A549 (cell line): ENCODE measurements at places on chromosomes 2 and 18.
A peak's percentile ranks its signal among the peaks of the same experiment; 100 is the strongest.

- DNase-seq = no peak
Measured at GRCh38 chr2:80467262-80467811, 162.8 kb upstream of the LRRTM1 start.

- DNase-seq = no peak
Measured at GRCh38 chr2:159860581-159861310, 62.7 kb upstream of the CD302 start.

DNA sequence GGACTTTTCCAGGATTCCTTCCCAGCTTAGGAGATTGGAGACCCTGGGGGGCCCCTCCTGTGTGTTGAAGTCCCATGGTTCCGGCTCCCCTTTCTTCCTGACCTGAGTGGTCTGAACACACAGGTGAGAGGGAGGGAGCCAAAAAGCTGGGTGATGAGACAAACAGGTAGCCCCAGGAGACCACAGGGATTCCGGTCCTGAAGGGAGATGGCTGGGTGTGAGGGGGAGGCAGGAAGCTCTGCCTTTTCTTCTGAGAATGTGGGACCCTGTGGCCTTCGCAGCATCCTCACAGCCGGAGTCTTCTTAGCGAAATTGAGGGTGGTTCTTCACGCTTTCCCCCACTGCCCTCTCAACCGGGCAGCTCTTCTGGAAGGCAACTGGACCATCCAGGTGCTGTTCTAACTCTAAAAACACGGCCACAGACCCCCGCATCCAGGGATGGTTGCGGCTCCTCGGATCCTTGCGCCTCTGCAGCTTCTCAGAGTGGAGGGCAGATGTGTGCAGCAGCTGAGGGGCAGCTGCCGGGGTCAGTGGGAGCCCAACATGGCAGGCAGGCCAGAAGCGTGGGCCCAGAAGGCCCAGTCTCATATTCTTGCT is 4.4 kb downstream of the SLC66A3 start:
- no peak for DNase-seq

DNA sequence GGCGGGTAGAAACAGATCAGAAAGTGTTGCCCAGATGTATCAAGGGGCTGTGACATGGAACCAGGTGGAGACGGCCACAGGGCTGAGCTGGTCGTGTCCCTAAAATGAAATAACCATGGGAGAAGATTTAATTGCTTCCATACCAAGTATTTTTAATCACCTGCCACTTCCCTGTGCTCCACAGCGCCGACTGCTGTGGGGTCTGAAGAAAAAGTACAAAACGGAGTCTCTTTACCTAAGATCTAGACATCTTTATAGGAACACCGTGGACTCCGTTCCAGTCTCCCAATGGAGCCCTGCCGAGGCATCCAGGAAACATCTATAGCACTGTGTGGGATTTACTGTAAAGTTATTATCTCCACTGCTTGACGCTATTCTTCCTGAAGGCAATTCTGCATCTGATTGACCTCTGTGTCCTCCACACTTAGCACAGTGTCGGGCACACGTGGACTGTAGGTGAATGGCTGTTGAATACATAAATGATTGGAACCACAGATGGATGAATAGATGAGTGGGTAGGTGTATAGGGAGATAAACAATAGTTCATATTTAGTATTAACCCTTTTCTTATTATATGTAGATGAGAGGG is 21.6 kb upstream of the GYPC start:
- DNase-seq = no peak

DNA sequence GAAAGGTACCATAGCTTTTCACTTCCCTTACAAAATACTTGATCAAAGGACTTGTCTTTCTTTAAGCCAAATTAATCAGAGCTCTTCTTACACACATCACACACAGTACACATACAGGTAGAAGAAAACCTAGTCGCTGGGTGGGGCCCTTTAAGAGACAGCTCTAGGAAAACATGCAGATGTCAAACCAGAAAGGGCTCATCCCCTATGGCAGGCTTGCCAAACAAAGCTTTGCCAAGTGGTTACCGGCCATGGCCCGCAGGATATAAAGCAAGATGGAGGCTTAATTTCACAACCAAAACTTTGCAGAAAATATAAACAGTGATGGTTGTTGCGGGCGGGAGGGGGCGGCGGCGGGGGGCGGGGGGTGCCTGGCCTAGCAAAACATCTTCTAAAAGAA is 2156.0 kb upstream of the PIK3C3 start:
- DNase-seq = peak; percentile 17

DNA sequence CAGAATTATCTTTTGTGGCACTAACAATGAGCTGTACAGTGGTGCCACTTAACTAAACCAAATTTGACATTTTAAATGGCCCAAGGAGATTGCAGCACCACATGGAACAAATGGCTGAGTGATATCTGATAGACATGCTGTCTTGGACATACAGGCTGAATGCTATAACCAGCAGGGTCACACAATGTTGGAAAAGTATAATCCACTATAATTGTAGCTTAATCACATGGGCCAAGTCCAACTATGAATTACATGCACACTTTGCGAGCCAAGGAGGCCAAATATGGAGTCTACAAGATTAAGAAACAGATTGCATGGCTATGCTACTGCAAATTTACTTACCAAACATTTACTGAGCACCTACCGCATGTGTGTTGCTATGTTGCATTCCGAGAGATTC is 69.0 kb downstream of the AOX1 start:
- no peak for DNase-seq

GRCh38 chr18:31274931-31275330 is 43.0 kb upstream of the DSG1 start:
- peak; percentile 69 for DNase-seq

DNA sequence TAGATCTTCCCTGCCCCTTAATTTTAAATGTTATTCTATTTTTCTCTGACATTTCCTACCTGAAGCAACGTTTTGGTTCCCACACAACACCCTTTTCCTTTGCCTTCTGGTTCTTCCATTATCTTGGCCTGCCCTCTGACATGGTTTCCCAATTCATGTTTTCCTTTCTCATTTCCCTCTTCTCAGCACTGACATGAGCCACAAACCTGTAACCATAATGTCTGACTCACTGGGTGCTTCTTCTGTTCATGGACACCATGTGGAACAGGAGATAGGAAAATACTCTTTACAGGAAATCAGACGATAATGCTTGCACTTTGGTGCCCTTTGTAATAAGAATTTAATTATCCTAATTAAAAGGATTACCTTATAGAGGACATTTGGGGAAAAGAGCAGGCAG is 142.0 kb downstream of the ZEB2 start:
- DNase-seq = no peak

GRCh38 chr2:46256563-46257142 is 40.6 kb upstream of the EPAS1 start:
- no peak for DNase-seq

GRCh38 chr2:227471924-227472264 is at the start of gene AGFG1:
AGFG1 (plus strand) TSS chr2:227472156; CDS start chr2:227472422, 266 bp downstream.
- peak; percentile 86 for DNase-seq

- no peak for DNase-seq
Measured at GRCh38 chr2:233414273-233414654, 60.0 kb downstream of the DGKD start.

DNA sequence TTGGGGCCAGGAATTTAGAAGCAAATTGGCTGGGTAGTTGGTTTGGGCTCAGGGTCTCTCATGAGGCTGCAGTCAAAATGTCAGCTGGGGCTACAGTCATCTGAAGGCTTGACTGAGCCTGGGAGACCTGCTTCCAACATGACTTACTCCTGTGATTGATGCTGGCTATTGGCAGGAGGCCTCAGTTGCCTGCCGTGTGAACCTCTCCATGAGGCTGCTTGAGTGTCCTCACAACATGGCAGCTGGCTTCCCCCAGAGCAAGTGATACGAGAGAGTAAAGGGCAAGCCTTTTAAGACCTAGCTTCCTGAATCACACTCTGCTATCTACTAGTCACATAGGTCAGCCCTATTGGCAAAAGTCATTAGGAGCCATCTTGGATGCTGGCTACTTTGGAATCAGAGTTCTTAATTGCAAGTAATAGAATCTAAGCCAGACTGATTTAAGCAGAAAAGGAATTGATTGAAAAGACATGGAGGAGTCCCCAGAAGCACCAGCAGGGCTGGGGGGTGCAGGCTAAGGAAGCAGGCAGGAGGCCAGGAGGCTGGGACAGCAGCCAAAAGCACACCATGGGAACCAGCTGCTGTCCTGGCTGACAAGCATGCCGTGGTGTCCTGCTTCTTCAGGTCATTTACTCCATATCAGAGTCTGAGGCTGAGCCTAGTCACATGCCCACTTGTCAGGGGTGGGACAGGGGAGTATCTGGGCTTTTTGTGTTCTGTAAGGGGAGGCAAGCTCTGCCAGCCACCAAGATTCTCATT is 7.8 kb upstream of the GIGYF2 start:
- DNase-seq = no peak

- DNase-seq = no peak
Measured at GRCh38 chr18:6741786-6742185, 12.3 kb downstream of the ARHGAP28 start.

DNA sequence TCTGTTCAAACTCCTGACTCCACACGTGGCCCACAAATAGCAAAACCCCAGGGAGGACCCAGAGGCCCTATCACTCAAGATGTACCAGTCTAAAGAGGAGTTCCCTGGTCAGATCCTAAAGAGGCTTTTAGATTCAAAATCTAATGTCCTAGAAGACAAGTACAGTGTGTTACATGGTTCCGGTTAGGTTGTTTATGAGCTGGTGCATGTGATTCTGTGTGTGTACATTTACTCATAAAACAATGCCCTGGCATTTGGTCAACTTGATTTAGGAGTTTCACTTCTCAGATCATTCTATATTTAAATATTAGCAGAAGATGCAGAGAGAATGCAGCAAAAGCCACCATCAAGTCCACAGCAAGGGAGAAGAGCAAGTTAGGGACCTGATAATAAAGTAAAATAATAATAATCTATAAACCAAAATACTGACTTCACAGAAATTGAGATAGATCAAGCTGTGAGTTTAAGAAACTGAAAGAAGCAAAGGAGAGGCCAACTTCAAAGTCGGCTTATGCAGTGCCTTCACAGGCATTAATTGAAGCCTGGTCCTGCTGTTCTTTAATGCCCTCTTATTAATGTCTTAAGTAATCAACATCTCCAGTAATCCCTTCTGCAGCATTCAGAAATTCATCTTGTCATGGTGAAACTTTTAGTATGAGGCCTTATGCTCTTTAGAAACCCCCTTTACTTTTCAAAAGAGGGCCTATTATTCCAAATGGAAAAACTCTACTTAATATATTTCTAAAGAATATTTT is 4.2 kb upstream of the AP1S3 start:
- DNase-seq = no peak

- DNase-seq = no peak
Measured at GRCh38 chr2:142462306-142462705, 331.5 kb upstream of the LRP1B start.

GRCh38 chr2:108458082-108458481 is 9.1 kb downstream of the GCC2 start:
- DNase-seq = no peak

GRCh38 chr2:204268458-204268857 is 276.8 kb upstream of the PARD3B start:
- DNase-seq = no peak
